Stimulated activated CD8-positive, alpha-beta memory T cell treated with anti-CD3 and anti-CD28 coated beads, Interleukin-7, amount 100 ng/mL, for 48 hours (primary cell): ENCODE measurements at places on chromosomes 5 and 9.

DNA sequence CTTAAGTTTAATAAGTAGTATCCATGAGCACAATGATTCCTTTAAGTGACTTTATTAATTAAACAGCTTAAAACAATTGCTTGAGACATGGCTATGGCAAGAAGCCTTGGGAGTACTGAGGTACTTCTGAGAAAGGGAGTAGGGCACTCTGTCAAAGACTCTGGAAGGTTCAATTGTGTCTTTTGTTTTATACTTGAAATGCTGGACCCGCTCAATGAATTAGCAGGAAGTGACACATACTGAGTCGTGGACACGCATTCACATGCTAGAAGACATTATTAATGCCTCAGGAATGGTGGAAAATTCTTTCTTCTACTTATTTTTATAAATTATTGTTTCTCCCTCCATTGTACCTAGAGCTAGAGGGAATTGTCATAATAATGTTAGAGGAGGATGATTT, 347.3 kb upstream of the ZNF608 start:
- no peak for DNase-seq

GRCh38 chr5:89397096-89397495, 514.1 kb upstream of the MEF2C start:
- no peak for DNase-seq

DNA sequence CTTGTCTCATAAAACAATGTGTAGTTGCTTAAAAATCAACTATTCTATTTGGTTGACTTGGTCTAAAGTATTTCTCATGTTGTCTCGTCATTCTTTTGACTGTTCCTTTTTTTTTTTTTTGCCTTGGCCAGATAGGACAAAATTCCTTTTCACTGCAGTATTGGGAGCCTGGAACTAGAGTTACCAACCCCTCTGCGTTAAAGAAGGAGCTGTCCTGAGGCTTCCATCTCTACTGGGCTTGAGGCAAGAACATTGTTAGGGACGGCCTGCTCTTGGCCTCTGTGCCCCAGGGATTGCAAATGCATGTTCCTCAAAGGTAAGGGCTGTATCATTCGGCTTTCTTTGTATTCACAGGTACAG, 1.4 kb upstream of the NPR2 start:
- DNase-seq: no peak

- DNase-seq: no peak
These were observed 1696.9 kb upstream of the WWC1 start for GRCh38 chr5:166594567-166594966.

DNA sequence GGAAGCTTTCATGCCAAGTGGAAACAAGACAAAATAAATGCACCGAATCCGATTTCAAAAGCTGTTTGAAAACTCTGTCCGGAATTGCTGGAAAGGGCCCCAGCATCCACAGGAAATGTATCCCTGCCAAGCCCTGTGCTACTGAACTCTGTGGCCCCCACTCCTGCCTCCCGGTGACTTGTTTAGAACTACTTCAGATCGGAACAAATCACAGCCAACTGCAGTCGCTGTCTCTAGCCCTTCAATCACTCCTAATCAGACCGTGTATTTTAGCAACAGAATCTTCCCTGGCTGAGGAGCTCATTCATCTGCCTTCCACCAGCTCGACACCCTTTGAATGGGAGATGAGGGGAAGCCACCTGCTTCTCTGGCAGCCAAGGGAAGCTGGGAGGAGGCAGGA, 94.1 kb downstream of the KCNIP1 start:
- DNase-seq: no peak

DNA sequence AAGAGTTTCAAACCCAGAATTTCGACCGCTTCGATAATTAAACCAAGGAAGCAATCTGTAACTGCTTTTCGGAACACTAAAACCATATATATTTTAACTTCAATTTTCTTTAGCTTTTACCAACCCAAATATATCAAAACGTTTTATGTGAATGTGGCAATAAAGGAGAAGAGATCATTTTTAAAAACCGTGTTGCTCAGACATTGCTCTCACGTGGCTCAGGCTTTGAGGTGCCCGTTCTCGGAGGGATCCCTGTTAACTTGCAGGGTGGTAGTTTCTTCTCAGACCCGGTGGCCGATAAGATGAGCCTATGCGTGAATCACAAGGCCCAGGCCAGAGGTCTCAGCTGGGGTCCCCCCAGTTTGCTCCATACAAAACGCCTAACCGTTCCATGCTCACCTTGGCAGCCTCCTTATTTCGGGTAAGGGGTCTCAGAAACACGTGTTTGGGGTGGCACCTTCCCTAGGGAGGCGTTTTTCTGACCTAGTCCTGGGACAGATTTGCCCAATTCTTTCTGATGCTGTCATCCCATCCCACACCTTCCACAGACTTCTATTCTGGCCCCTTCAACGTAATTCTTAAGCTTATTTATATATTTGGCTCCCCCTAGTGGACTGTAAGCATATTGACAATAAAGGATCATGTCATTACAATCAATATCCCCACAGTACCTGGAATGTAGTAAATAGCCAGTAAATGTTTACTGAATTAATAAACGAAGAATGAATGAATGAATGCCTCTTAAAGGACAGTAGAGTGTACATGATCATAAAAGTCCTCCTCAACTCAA, 48.1 kb downstream of the THBS4 start:
- no peak for DNase-seq

DNA sequence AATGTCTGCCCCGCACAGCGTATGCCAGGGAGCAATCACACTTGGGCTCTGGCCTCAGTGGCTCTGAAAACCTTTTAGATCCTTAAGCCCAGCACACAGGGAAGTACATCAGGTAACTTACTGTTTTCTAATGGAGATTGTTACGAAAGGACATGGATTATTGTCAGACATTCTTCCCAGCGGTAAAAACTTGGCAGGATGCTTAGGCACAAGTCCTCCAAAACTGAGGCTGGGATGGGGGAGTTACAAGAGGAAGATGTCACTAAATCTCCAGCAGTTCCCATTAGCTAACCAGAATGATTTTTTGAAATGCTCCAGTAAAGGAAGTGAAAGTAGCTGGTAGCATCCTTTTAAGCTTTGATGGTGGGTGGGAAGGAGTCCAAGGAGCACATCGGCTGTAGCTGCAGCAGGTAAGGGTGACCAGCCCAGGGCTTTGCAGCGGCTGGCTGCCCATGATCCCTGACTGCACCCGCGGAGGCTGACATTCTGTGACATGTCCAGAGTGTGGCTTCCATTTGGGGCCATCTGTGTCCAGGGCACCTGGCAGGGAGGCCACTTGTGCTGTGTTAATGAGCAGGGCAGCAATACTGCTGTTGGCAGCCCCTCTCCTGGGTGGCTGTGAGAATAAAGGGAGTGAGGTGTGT, 165.8 kb downstream of the GADD45G start:
- DNase-seq: no peak

GRCh38 chr5:150904479-150905311, at the start of gene ZNF300:
ZNF300 (minus strand) TSS chr5:150904980; CDS start chr5:150903155, 1,825 bp downstream.
- peak; percentile 26 for DNase-seq

DNA sequence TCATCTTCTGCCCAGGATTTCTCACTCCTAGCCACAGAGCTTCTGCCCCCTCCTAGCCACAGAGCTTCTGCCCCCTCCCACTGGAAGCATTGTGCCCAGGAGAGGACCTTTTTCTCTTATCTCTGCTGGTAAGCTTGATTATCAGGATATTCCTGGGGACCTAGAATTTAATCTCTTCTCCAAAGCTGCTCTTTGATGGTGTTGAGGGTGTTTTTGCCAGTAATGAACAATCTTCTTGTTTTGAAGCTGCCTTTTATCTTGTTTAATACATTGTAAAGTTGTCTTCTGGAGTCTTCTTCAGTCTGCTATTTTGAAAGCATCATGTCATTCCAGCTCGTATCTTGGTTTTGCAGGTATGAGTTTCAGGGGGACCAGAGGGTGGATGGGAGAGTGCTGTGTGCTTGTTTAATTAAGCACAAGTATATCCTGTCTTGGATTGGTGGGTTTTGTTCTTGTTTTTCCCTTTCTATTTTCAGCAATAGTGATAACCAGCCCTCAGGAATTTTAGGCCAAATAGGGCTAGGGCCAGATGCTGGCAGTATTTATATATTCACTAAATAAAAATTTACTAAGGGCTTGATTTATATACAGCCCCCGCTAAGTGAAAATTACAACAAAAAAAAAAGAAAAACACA, 214.0 kb upstream of the DMRT1 start:
- no peak for DNase-seq

DNA sequence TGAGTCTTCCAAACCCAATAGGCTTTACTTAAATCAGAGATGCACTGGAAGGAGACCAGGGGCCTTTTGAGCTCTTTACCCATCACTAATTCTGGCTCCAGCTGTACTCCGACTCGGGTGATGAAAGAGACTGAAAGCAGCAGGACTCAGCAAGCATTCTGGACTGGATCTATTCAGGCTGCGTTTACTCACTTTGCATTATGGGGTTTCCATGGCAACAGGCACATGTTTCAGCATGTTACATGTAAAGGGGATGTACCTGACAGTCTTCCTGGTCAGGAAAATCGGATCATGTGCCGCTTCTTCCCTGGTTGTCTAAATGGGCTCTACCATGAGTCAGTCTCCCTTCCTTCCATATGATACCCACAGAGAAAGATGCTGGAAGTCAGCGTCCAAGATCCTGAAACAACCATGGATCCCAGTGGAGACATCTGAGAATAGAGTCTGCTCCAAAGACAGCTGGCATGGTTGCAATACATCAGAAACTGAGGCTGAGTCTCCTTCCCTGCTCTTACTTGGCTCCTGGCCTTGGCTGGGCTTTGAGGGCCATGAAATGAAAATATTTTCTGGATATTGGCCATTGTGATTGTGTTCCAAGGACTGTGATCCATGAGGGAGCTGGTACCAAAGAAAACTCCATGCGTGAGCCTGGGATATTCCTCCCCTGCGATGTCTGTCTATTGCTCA, 102.5 kb upstream of the TNC start:
- DNase-seq: no peak

- DNase-seq: no peak
These were observed 110.2 kb upstream of the PCA3 start for GRCh38 chr9:76654051-76654461.

DNA sequence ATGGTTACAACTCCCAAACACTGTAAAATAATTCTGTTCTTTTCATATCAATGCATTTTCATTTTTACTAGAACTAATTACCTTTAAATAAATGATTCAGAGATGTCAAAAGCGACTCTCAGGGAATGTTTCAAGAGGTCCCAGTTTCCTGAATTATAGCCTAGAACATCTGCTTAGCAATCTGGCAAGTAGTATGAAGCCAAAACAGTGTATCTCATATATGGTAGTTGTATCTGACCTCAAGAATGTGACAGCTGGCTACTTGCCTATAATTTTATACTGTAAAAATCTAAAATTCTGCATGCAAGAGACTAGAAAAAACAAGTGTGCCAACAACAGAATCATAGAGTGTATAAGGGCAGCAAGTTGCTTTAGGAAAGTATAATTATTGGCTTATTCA, 187.7 kb upstream of the POU5F2 start:
- DNase-seq: no peak

DNA sequence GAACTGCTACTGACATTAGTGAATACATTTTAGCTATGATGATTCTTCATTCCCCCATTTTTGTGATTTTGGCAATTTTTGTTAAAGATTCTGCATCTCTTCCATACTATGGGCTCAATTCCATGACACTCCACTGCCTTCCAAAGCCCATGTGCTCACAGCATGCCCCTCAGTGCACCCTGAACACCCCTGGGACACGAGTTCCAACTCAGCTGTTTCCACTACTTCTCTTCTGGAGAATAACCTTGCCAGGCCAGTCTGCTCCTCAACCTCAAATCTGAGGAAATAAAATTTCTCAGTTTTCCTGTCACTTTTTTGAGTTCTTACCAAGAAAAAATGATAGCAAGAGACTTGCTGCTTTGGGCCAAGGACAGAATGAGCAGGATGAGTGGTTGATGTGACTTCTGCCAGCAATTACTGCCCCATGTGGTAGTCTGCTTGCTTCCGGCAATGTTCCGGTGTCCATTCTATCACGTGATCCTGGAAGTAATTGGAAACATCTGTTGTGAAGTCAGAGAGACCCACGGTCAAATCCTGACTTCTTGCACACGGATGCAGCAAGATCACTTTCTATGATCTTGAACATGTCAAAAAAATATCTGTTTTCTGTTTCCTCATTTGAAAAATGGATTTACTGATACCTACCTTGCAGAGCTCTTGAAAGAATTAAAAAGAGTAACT, 58.3 kb downstream of the EGFLAM start:
- no peak for DNase-seq

DNA sequence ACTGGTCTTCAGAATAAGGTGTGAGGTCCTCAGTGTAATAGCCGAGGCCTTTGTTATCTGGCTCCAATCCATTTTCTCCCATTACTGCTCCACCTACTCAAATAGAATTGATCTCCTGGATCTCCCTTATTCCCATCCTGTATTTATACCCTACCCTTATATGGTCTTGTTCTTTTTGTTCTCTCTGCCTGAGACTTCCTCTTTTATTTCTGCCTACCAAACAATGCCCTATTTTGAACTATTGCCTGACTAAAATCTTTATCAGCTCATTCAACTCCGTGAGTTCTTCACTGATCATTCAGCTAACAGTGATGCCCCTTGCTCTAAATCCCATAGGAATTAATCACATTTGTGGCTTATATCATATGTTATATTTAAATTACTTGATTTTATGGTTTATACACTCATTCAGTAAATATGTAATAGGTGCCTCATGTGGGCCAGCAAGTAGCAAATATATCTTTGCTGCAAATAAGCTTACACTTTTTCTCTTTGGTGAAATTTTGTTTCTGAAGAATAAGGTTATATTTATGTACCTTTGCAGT, 417.5 kb upstream of the MEF2C start:
- no peak for DNase-seq

GRCh38 chr9:78030296-78030552, 1.4 kb downstream of the GNAQ start:
- DNase-seq: no peak

DNA sequence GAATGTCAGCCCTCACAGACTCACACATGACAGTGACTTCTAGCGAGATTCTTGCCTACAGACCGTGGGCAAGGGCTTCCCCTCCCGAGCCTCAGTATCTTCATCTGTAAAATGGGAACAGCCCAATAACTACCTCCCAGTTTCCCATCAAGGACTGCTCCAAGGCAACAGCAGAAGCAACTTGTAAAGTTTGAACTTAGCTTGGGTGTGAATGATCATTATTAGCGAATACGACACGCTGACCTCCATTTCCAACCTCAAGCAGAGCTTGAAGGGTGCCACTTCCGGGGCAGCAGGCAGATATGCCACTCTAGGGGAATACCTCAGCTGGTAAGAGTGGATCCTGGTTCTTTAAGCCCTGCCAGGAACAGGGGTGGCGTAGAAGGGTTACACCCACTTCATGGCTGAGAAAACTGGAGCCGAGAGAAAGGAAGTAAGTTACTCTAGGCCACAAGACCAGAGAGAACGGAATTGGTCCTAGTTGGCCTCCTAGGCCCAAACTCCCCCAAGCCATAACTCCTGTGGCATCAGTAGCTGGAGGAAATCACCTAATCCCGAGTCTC, 2.0 kb downstream of the RNF44 start:
- no peak for DNase-seq
